ENCODE measurements at places on chromosomes 5 and 9. TPM values are rescaled to one million over a fixed set of nuclear protein-coding genes. Genes with fewer than 3 reads are reported as not detected.

DNA sequence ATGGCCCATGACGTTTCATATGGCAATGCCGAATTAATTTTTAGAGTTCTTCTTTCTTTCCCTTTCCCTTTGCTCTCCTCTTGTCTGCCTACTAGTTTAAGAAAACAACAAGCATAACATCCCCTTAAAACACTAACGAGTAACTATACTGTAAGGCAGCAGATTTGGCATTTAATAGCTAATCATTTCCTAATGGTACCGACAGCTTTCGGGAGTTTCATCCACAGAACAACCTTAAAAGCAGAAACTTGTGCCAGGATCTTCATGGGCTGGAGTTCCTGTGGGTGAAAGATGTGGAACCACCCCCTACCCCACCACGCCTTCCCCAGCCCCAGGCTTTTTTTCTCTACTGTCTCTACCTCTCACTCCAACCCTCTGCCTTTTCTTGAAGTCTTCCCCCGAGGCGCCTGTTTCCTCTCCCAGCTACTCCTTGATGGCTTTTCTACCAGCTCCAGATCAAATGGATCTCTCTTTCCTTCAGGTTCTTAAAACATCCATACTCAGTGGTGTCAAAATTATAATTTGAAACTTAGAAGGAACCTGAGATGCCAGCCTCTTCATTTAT lies 319.5 kb downstream of the PIK3R1 start:
- DNase-seq: no peak

- DNase-seq: no peak
Observed at GRCh38 chr5:165722401-165722800, 2217.0 kb downstream of the MAT2B start.

DNA sequence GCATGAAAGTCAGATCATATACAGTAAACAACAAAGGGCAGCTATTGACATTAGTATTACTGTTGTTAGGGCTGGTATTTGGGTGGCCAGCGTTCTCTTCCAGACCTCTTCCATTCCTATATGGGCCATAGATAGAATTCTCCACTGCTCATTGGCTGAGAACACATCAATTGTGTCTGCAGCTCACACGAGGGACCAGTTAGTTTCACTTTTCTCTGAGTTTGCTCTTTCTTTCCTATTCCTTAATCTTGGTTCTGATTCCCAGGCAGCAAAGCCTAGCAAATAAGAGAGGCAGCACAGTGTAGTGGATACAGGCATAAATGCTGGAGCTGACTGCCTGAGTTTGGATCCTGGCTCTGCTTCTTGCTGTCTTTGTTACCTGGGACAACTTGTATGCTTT lies 476.4 kb downstream of the SPOCK1 start:
- no peak for DNase-seq

DNA sequence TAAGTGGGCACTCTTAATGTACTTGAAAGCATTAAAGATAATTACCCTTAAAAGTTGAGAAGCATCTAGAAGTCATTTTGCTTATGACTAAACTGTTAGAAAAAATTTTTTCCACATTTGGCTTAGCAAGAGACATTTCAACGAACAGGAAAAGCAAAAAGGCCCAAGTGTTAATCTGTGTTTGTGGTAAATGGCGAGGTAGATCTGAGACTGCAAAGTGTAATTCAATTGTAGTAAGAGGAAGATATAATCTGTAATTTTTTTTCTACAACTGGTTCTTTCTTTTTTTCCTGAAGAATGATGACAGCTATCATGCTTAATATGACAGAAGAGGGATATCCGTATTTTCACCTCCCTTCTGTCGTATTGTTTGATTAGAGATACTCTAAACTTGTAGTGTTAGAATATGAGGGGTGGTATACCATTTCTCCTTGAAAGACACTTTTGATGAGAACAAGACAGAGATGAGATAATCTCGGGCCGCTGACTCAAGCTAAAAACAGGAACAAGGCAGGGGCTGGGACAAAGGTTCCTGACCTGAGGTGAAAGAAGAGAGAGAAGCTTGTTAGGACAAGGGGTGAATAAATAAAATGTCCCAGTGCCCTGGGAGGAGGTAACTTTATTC lies 459.3 kb upstream of the ZNF608 start:
- no peak for DNase-seq

GRCh38 chr9:113963696-113964494 lies 87.8 kb downstream of the ZNF618 start:
- DNase-seq: peak; percentile 19

DNA sequence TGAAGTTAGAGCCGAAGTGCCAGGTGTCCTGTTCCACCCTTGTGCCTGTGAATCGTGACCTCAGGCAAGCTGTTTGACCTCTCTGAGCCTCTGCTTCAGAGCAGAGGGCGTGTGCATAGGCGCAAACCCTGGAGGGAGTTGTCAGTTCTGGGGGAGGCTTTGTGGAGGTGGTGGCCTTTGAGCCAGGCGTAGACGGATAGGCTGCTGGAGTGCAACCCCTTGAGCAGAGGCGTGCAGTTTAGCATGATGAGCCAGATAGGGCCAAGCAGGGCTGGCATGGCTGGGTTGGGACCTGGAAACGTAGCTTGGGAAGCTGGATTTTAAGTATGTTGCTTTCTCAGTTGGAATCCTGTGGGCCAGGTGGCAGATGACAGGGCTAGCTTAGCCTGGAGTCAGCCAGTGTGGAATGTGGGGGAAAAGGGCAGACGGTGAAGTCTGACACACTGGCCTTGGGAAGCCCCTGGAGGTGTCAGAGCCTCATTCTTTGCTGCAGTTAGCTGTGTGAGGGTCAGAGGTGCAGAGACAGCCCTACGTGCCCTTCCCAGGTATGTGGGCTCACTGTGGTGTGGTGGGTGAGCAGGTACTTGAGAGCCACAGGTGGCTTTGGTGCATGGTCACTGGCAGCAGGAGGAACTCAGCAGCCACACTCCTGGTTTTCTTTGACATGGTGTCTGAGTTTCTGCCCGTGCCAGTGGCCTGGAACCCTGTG lies 93.4 kb downstream of the DAB2IP start:
- no peak for DNase-seq

TMEM8B gene
- total RNA-seq: 15.4 TPM

MARCHF3 gene
- total RNA-seq: 40.3 TPM

SYK gene
- 45.1 TPM for total RNA-seq

SLC6A3 gene
- not detected for total RNA-seq

QRFP gene
- not detected for total RNA-seq

CCDC192 gene
- not detected for total RNA-seq

Measured in left colon (tissue), 2 donors.